ENCODE measurements at places on chromosomes 7 and 10. TPM values are rescaled to one million over a fixed set of nuclear protein-coding genes. Genes with fewer than 3 reads are reported as not detected.

LAMB4 gene
- 0.37 TPM for total RNA-seq

HOXA9 gene
- 0.44 TPM for total RNA-seq

CPN1 gene
- 0.16 TPM for total RNA-seq

CFAP69 gene
- total RNA-seq: 3.2 TPM

PNLIPRP3 gene
- total RNA-seq: not detected

SPDYE1 gene
- total RNA-seq: not detected

GPR85 gene
- total RNA-seq: not detected

ZNF804B gene
- total RNA-seq: not detected

SFMBT2 gene
- 14.9 TPM for total RNA-seq

RET gene
- total RNA-seq: 0.50 TPM

CTNNA3 gene
- total RNA-seq: not detected

HILPDA gene
- 22.9 TPM for total RNA-seq

OR2A12 gene
- not detected for total RNA-seq

CTAGE6 gene
- not detected for total RNA-seq

PRSS37 gene
- total RNA-seq: not detected

CHST12 gene
- 13.8 TPM for total RNA-seq

KIAA1549 gene
- total RNA-seq: 8.1 TPM

GLCCI1 gene
- total RNA-seq: 1.2 TPM

JAKMIP3 gene
- total RNA-seq: 1.8 TPM

ZP3 gene
- total RNA-seq: 17.5 TPM

SDK1 gene
- total RNA-seq: 0.46 TPM

SSBP1 gene
- 295 TPM for total RNA-seq

LRRD1 gene
- not detected for total RNA-seq

ARHGAP19 gene
- total RNA-seq: 5.0 TPM

EZH2 gene
- total RNA-seq: 25.6 TPM

LMBR1 gene
- total RNA-seq: 32.4 TPM

IFIT1B gene
- total RNA-seq: not detected

Measured in A549 treated with DMSO at 1 μM for 4 hours (cell line).